ENCODE measurements at places on chromosomes 7 and 10.
A peak's percentile ranks its signal among the peaks of the same experiment; 100 is the strongest.

DNA sequence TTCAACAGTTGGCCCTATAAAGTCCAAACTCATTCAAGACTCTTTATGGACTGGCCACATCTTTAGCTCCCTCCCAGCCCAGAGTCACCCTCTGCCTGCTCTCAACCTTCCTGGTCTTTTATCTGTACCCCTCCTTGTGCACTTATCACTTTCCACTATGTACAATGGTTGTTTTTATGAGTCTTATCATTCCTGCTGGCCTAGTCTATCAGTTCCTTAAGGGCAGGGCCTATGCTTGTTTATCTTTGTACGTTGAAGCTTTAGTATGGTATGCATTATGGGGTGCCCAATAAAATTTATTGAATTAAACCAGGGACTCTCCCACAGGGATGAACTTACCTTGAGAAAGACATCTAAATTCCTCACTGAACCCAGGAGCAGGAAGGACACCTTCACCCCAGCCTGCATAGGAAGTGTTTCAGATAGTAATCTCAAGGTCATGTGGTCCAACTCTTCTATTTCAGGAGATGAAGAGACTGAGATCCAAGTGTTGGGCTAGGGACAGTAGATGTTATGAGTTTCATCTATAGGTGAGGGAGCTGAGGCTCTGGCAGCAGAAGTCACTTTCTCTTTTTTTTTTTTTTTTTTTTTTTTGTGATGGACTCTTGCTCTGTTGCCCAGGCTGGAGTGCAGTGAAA lies 13.3 kb upstream of the PDCD4 start:
- DNase-seq: no peak

- DNase-seq: no peak
Measured at GRCh38 chr10:74071157-74071556, 73.2 kb downstream of the VCL start.

DNA sequence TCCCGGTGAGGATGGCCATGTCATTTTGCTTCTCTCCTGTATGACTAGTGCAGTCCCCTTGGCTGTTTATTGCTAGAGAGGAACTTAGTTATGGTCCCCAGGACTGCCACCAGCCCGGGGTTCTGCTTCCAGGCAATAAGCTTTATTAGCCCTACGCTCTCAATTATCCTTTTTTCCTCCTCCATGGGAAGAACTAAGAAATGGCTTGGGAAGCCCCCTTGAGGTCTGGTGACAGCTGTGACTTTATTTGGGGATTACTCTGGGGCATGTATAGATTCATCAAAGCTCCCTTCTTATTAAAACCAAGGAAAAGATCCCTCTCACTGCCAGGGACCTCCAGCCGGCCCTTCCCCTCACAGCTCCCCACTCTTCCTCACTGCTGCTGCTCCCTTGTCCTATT lies 155.2 kb upstream of the INSYN2A start:
- no peak for DNase-seq

- DNase-seq: no peak
Measured at GRCh38 chr7:159239028-159239427, 94.4 kb upstream of the VIPR2 start.

- DNase-seq: no peak
Measured at GRCh38 chr7:141128931-141129330, 55.1 kb downstream of the TMEM178B start.

DNA sequence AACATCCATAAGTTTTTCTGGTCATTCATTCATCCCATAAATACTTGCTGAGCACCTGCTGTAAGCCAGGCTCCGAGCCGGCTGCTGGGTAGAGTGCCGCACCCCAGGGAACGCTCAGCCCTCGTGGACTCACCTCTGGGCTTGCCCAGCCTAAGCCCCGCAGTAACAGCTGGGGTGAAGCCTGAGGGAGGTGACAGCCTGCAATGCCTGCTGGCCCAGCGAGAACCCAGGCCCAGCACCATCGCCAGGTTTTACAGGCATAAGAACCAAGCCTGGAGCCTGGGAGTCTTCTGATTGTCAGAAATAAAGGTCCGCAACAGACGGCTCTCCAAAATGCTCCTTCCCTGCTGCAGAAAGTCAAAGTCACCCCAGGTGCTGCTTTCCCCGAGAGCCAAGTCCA lies 205.4 kb downstream of the ZMYND11 start:
- no peak for DNase-seq

GRCh38 chr7:80960244-80960795 lies 41.5 kb upstream of the SEMA3C start:
- no peak for DNase-seq

- DNase-seq: peak; percentile 20
Measured at GRCh38 chr10:78991187-78991586, 77.6 kb upstream of the ZMIZ1 start.

DNA sequence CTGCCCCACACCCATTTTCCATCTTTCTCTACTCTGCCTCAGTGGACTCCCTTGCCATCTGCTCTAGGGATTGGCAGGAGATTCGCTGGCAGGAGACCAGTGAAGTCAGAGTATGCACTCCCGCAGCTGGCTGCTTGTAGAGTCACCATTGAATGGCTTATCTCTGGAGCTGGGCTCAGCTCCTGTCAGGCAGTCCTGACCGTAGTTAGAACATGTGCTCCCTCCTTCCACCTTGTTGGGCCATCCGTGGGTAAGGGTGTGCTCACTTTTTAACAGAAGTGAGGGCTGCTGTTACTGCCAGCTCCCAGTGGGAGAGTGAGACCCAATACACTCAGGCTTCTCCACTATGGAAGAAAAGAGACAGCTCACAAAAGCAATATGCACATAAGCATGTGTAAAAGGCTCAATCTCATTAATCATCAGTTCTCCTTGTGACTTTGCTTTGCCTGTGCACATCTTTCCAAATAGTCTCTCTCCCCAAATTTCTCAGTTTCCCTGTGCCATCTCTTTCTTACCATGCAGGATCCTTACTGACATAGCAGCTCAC lies 773.3 kb downstream of the GRID1 start:
- no peak for DNase-seq

Data from CD4-positive, CD25-positive, alpha-beta regulatory T cell (primary cell).